Spleen (tissue), 13 donors: ENCODE measurements at places on chromosomes 5 and 9.

- H3K4me3 ChIP-seq, result no peak overlapping the region
- no peaks in the 10 kb centered on the region for H3K4me1 ChIP-seq
- H3K36me3 ChIP-seq, result no peaks in the 10 kb centered on the region
- no peak for DNase-seq
- H3K27ac ChIP-seq, result no peak overlapping the region
- no peaks in the 10 kb centered on the region for H3K27me3 ChIP-seq
Observed at GRCh38 chr9:32171339-32171738, 213.1 kb upstream of the ACO1 start.

- DNase-seq, result no peak
- no peaks in the 10 kb centered on the region for H3K27me3 ChIP-seq
- H3K4me1 ChIP-seq, result peaks cover 77% of the 10 kb centered on the region
Observed at GRCh38 chr5:142114687-142115086, 6.1 kb downstream of the NDFIP1 start.

DNA sequence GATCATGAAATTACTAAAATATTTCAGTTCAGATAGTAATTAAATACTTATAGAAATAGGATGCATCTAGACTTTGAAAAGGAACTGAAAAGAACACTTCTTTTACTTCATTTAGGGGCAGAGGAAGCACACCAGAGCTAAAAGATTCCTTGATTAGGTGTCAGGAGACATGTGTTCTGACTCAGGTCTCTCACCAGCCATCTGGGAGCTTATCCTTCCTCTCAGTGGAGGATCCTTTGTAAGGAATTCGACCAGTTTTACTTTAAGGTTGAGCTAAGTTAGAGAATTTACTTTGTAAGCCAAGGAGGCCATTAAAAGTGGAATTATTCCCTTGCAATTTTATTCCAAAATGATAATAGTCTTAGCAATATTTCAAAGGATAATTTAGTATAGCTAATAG lies 16.7 kb downstream of the VCAN start:
- H3K4me1 ChIP-seq, result no peaks in the 10 kb centered on the region
- no peak for DNase-seq
- no peaks in the 10 kb centered on the region for H3K27me3 ChIP-seq
- no peak overlapping the region for H3K27ac ChIP-seq
- no peak overlapping the region for H3K4me3 ChIP-seq

GRCh38 chr9:112050544-112051475 lies 124.3 kb downstream of the SUSD1 start:
- no peaks in the 10 kb centered on the region for H3K36me3 ChIP-seq
- peak overlapping the region; percentile 50 for H3K27ac ChIP-seq
- H3K27me3 ChIP-seq, result no peaks in the 10 kb centered on the region
- H3K4me1 ChIP-seq, result no peaks in the 10 kb centered on the region

- H3K4me3 ChIP-seq, result no peak overlapping the region
- peaks cover 35% of the 10 kb centered on the region for H3K36me3 ChIP-seq
- no peak for DNase-seq
- no peak overlapping the region for H3K27ac ChIP-seq
- H3K4me1 ChIP-seq, result no peaks in the 10 kb centered on the region
Observed at GRCh38 chr5:43643327-43643726, 40.3 kb downstream of the NNT start.

DNA sequence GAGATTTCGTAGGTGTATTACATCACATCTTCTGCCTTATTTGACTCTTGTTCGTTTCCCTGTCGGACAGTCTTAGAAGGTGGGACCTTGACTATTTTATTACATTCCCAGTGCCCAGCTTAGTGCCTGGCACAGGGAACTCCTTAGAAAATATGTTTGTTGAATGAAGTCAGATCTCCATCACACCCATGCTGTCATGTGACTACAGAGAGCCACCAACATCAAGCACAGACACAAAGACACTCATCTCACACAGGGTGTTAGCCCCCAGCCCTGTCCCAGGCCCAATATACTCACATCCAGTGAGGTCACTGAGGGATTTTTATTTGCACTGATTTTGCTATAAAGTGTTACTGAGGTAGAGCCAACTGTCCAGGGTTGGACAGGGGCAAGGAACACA lies 692 bp upstream of the SRA1 start:
- no peak overlapping the region for H3K4me3 ChIP-seq
- DNase-seq, result no peak
- peaks cover 4% of the 10 kb centered on the region for H3K36me3 ChIP-seq
- H3K4me1 ChIP-seq, result peaks cover 20% of the 10 kb centered on the region
